CD8-positive, alpha-beta memory T cell (primary cell): ENCODE measurements at places on chromosomes 2 and 18.

GRCh38 chr2:37026050-37026449 lies 58.1 kb downstream of the HEATR5B start:
- DNase-seq = no peak

DNA sequence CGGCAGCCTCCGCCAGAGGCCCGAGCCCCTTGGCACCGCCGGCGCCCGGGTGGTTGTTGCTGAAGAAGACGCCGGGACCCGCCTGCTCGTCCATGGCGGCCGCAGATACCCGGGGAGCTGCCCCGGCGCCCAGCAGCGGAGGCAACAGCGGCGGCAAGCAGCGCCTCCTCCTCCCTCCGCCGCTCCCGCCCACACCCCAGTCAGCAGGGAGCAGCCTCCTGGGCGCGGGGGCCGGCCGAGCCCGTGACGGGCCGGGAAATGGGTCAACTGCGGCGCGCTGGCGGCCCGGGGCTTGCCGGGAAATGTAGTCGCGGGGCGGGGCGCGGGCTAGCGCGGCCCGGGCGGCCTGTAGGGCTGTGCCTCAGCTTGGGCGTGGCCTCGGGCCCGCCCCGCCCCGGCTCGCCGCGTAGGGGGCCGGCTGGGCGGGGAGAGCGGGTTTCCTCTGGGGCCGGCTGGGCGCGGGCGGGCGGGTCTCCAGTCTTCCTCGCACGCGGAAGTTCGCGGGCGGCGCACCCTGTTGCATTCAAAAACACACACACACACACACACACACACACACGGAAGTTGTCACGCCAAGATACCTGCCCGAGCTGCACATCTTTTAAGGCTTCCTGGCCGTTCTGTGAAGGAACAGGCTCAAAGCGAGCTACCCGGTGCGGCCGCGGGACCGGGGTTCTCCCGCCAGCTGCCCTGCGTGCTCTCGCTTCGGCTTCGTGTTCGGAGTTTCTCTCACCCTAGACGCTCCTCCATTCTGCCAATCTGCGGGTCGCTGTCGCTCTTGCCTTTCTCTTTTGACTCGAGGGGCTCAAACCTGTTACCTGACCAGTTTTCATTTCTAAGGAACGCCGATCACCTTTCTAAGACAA lies at the start of gene STRN:
Gene STRN, minus strand, starts transcription at position 167 of the 866 bp plus-strand sequence. Its CDS starts 73 bp downstream, at position 94.
- peak; percentile 96 for DNase-seq

DNA sequence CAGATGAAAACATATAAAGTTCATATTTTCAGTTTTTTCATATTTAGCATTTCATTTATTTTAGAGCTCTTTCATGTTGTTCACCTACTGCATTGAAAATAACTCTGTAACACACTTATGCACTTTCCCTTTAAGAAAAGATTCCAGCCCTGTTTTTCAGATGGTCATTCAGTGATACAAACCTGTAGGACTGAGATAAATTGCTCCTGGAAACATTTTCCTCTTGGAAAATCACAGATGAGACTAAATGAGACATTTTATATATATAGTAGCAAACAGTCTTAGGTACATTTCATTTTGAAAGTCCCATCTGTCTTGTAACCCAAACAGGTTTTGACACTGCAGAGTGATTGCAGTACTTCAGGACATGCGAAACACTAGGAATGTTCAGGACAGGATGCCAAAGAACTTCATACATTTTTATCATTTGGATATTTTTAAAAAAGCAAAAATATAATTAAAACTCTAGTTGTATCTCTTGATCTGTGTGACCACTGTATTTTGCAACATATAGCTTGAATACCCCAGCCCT lies 412.4 kb downstream of the MTX2 start:
- no peak for DNase-seq

GRCh38 chr18:48419277-48420022 lies 10.3 kb upstream of the ZBTB7C start:
- no peak for DNase-seq

GRCh38 chr2:10419553-10420257 lies 28.4 kb downstream of the ODC1 start:
- DNase-seq = no peak
